Activated CD4-positive, alpha-beta T cell treated with anti-CD3 and anti-CD28 coated beads for 36 hours (primary cell): ENCODE measurements at places on chromosomes 11 and 22. TPM values are rescaled to one million over a fixed set of nuclear protein-coding genes. Genes with fewer than 3 reads are reported as not detected.
A peak's percentile ranks its signal among the peaks of the same experiment; 100 is the strongest.

DNA sequence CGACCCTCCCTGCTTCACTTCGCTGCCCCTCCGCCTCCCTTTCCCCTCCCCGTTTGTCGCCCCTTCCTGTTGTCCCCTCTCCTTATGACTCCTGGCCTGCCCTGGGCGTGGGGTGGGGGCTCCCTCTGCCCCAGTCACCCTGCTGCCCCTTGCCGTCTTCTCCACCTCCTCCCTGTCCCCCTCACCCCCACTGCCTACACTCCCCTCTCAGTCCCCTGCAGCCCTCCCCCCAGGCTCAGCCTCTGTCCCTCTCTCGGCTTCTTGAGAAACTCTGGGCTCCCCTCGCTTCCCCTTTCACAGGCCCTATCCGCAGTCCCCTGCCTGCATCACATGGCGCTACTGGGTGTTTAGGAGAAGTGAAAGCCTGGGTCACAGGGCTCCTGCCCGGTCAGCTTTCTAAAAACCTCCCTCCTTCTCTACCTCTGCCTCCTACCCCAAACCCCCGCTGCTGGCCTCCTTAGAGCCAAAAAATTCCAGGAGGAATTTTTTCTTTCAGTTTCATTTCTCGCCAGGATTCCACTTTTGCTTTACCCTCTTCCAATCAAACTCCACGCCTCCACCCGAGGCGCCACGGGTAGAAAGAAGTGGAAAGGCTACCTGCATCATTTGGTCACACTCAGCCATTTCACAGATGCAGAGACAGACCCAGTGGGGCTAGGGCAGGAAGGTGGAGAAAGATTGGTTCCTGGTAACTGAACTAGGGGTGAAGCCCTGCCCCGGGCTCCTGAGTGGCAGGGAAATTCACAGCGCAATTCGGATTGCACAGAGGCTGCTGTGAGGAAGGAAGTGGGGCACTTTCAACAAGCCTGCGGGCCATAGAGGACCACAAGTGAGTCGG, at the start of gene SLC15A3:
Gene SLC15A3 (minus strand): TSS at position 273 of the 838 bp plus-strand sequence. CDS start 625 bp downstream, outside the sequence.
- H3K4me3 ChIP-seq: peak within 1 kb of the TSS; percentile 75
- no peaks in the 10 kb centered on the region for H3K36me3 ChIP-seq
- peak; percentile 52 for DNase-seq
- peaks cover 7% of the 10 kb centered on the region for H3K27me3 ChIP-seq
- H3K4me1 ChIP-seq: peaks cover 21% of the 10 kb centered on the region

Gene RCN1
- total RNA-seq: 19.1 TPM

GRCh38 chr22:46908641-46909107, 146.2 kb downstream of the TBC1D22A start:
- no peaks in the 10 kb centered on the region for H3K4me1 ChIP-seq
- H3K36me3 ChIP-seq: peaks cover 7% of the 10 kb centered on the region
- no peak overlapping the region for H3K27ac ChIP-seq

GRCh38 chr11:87398931-87399330, 361.2 kb downstream of the TMEM135 start:
- no peak overlapping the region for H3K4me3 ChIP-seq
- no peaks in the 10 kb centered on the region for H3K36me3 ChIP-seq
- no peak overlapping the region for H3K27ac ChIP-seq

- no peak overlapping the region for H3K27ac ChIP-seq
- H3K36me3 ChIP-seq: no peaks in the 10 kb centered on the region
- H3K27me3 ChIP-seq: peaks cover 20% of the 10 kb centered on the region
- no peak overlapping the region for H3K4me3 ChIP-seq
- DNase-seq: no peak
Measured at GRCh38 chr11:72470386-72470785, 36.1 kb upstream of the CLPB start.

Gene RBMXL2
- total RNA-seq: not detected

DNA sequence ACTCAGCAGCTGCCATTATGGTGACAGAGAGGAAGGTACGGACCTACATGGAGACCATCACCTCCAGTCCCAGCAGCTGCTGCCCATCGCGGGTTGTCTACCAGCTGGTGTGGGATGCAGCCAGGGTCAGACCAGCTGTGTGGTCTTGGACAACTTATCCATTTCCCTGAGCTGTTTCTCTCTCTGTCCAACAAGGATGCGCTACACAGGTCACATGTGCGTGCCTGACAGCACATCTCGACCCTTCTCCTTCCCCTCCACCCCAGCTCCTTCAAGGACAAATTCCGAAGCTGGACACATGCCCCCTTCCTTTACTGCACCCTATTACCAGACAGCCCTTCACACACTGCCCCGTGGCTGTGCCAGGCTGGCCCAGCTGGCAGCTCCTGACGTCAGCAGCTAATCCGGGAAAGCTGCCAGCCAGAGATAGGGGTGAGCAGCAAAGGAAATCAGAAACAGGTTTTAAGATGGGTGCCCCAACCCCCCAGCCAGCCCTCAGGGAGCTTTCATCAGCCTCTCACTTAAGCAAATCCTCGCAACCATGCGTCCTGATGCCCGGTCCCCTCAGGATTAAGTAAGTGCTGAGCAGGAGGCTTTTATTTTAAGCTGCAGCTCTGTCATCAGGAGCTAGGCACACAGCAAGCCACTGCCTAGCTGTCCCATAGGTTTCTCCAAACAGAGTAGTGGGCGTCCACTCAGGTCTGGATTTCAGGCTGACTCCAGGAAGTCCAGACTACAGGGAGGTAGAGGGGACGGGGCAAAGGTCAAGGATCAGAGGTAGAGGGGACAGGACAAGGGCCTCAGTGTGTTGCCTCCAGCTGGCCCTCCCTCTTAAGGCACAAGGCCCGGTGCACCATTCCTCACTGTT, 20.3 kb downstream of the TEF start:
- peaks cover 17% of the 10 kb centered on the region for H3K4me1 ChIP-seq
- no peak overlapping the region for H3K4me3 ChIP-seq
- no peaks in the 10 kb centered on the region for H3K27me3 ChIP-seq
- no peak overlapping the region for H3K27ac ChIP-seq

Gene PRR33
- 0.07 TPM for total RNA-seq

DNA sequence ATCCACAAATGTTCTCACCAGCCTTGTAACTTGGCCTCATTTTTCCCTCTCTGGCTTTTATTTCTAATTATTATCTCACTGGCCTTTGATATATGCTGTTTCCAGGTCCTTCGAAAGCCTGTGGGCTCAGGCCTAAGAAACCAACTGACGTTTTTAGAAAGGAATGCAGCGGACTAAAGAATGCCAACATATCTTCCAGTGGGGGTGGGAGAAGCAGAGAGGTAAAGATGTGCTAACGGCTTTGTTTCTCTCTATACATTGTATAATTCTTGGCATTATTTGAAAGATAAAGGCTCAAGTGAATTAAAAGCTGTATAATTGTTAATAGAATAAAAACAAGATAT, 28.2 kb downstream of the OR6Q1 start:
- H3K36me3 ChIP-seq: no peaks in the 10 kb centered on the region
- H3K27me3 ChIP-seq: peaks cover 4% of the 10 kb centered on the region
- no peaks in the 10 kb centered on the region for H3K4me1 ChIP-seq
- H3K4me3 ChIP-seq: no peak overlapping the region

DNA sequence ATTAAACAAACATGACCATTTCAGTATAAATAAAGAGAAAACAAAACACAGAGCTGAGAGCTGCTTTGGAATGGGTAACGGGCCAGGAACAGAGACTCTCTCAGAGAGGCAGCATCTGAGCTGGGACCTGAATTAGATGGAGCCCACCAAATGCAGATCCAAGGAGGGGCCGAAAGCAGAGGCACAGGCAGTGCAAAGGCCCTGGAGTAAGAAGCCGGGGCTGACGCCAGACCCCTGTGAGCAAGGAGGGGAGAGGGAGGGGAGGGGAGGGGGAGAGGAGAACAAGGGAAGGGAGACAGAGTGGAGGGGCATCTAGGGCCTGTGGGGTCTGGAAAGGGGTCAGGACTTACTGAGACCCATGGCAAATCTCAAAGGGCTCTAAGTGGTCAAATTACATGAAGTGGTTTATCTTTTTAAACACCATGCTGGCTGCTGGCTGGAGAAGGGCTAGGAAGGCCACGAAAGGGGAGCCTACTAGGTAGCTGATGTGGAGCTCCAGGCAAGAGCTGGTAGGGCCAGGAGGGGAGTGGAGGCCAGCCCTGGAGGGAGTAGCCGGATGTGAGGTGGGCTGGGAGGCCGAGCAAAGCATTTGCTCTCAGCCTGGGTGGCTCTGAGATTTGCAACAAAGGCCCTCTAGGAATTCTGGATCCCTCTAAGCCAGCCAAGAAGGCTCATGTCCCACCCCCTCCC, 3.2 kb downstream of the OSBPL5 start:
- no peak overlapping the region for H3K27ac ChIP-seq
- DNase-seq: no peak
- H3K27me3 ChIP-seq: peaks cover 16% of the 10 kb centered on the region
- no peak overlapping the region for H3K4me3 ChIP-seq

Gene HBG1
- total RNA-seq: not detected
